Sciatic nerve (tissue), 2 donors: ENCODE measurements at places on chromosomes 3 and 15.
A peak's percentile ranks its signal among the peaks of the same experiment; 100 is the strongest.

DNA sequence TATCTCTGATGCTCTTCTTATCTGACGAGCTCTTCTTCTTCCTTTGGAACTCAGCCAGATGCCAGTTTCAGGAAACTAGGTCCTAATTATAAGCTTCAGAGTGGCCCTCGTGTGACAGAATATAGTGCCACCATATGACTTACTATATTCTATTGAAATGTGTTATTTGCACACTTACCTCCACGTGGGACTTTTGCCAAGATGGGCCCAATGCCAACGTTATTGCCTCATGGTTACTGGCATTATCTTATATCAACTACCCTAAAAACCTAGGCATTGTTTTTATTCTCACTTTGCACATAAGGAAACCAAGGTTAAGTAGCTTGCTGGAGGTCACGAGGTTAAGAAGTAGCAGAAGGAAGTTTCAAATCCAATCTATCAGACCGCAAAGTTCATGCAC is 71.3 kb upstream of the SLCO3A1 start:
- no peak for DNase-seq

GRCh38 chr3:116034794-116035193 is 410.5 kb downstream of the LSAMP start:
- no peak for DNase-seq

DNA sequence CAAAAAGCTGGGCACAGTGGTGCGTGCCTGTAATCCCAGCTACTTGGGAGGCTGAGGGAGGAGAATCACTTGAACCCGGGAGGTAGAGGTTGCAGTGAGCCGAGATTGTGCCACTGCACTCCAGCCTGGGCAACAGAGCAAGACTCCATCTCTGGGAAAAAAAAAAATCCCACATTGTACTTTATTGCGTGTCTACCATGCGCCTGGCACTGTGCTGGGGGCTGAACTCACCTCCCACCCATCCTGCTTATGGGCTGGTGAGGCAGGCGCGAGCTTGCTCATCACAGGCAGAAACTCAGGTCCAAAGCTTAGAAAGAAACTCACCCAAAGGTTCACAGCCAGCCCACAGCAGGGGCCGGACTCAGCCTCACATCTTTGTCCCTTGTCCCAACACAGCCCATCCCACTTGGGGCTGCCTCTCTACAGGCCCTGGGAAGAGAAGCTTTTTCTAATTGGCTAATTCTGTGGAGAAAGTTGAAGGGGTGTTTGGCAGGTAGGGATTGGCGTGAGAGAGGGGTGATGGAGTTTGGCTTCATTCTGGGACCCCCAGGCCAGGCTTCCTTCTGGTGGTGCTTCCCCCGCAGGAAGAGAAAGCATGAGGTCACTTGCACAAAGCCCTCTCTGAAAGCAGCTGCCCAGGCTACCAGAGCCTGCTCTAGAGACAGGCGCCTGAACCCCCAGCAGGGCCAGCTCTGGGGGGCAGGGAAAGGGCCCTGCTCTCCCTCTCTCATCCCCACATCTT is 122.6 kb upstream of the SMAD3 start:
- DNase-seq: peak; percentile 2

GRCh38 chr15:75143738-75144334 is 57.8 kb upstream of the C15orf39 start:
- no peak for DNase-seq

DNA sequence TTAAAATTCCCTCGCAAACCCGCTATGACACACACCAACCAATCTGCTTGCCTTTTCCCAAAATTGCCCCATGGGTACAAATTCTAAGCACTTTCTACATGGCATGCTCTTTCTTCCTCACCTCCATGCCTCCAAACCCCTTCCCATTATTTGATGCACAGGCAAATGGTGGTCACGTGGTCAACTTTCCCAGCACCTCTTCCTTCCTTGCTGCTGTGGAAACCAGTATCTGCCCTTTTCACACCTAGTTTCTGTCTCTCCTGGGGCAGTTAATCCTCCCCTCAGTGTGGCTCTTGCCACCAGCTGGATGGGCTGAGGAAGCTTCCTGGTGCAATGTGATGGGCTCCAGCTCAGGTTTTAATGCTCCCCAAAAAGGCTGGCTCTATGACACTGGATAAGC is 38.4 kb upstream of the ST8SIA2 start:
- DNase-seq: no peak

DNA sequence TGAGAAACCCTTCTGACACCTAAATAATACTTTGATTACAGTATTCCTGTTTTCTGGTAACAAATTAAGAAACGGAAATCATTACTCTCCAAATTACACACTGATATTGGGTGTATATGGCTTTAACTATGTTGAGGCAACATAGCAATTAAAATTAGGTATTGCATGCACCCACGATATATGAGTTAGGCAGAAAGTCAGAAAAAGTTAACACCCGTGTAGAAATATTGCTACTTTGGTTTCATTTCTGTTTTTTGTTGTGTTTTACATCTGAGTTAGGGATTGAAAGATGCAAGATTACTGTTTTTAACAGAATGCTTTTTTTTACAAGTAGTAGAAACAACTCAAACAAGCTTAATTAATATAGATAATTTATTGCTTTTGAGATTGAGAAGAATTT is 327.8 kb downstream of the GBE1 start:
- DNase-seq: no peak

- DNase-seq: no peak
Measured at GRCh38 chr15:61383421-61383820, 154.3 kb upstream of the RORA start.

- peak; percentile 63 for DNase-seq
Measured at GRCh38 chr3:123026565-123027291, 835 bp downstream of the SEMA5B start.

DNA sequence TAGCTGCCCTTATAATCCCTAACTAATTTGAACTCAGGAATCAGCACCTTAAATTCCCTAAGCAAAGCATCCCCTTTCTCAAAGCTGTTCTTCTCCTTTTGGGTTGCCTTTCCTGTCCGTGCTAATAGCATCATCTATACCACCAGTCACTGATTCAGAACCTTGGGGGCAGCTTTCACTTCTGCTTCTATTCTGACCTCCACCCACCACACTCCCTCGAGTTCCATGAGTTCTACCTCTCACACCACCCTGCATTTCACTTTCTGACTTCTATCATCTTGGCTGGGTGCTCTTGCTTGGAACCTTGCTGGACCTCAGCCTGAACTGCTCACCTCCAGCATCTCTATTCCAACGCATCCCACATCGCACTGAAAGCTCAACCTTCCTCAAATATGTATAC is 55.4 kb upstream of the KCNMB2 start:
- DNase-seq: no peak

DNA sequence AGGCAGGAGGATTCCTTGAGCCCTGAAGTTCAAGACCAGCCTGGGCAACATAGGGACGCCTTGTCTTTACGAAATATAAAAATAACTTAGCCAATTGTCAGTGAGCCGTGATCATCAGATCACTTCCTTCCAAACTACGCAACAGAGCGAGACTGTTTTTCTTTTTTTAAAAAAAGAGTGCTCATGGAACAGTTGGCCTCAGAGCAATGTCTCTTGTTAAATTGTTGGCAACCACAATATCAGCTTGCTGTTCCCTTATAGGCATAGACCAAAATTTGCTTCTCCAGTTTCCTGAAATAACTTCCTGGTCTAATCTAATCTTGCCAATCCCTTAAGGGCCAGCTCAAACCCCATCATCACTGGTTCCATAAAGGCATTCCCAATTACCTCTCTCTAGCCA is 93.3 kb upstream of the SLC4A7 start:
- no peak for DNase-seq

DNA sequence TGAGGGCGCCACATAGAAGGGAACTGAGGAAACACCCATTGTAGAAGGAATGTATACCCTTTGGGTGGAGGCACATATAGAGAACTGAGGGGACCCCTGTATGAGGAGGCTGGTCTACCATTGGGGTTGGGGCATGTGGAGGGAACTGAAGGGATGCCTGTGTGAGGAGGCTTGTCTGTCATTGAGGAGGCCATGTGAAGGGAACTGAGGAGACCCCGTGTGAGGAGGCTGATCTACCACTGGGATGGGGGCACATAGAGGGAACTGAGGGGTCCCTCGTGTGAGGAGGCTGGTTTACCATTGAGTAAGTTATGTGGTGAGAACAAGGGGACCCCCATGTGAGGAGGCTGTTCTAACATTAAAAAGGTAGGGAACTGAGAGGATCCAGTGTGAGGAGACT is 156.1 kb downstream of the FBLN2 start:
- peak; percentile 17 for DNase-seq

GRCh38 chr15:89578146-89578545 is 2.9 kb downstream of the TICRR start:
- no peak for DNase-seq

GRCh38 chr15:72785432-72785831 is 1.9 kb upstream of the ADPGK start:
- no peak for DNase-seq

DNA sequence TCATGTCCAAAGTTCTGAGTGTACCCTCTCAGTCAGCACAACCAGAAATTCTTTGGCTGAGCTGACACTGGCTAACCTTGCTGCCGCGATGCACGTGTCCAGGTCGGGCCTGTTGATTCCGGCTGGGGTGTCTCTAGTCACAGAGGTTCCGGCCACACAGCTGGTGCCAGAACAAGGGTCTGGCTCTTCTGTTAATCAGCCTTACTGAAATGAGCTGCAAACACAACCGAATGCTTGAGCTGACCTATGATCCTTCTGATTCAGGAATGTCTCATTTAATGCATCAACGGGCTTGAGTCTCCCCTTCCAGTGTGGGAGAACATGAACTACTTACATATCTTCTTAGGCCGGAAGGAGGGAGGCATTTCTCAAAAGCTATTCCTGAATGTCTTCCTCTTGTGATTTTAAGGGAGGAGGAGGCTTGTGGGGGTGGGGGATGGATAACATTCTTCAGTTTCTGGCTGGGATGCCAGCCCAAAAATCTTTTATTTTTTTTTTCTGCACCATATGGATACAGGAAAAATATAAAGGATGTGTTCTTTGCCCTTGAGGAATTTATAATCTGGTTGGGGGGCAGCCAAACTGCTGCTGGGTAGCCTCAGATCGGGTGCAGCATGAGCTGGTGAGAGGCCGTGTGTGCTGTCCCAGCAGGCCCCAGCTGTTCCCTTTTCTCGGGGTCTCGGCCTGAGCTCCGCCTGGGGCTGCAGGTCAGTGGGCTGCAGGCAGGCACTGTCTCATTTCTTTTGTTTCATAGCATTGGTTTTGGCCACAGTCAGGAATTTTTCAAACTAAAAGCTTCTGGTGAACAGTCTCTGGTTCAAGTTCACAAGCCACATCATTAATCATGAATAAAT is 319.1 kb upstream of the TBL1XR1 start:
- DNase-seq: no peak

DNA sequence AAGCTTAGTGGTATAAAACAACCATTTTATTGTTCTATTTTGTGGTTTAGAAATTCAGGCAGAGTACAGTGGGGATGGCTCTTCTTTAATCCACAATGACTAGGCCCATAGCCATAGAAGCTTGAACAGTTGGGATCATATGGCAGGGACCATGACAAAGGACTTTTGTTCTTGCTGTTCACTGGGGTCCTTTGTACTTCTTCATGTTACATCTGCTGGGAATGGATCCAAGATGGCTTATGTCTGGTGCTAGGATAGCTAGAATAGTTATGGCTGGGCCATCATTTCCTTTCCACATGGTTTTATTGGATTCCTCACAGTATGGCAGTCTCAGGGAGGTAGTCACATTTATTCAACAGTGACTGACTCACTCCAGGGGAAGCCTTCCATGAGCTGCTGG is 427.9 kb upstream of the AGTR1 start:
- no peak for DNase-seq
